ENCODE measurements at places on chromosomes 4 and X.

- no peak overlapping the region for H3K4me3 ChIP-seq
- DNase-seq, result no peak
- H3K4me1 ChIP-seq, result no peaks in the 10 kb centered on the region
- no peaks in the 10 kb centered on the region for H3K27me3 ChIP-seq
Observed at GRCh38 chr4:165048170-165048569, 5.5 kb upstream of the TRIM75 start.

GRCh38 chr4:130703211-130703935 is 1607.4 kb downstream of the C4orf33 start:
- no peak for DNase-seq
- H3K4me3 ChIP-seq, result no peak overlapping the region
- no peaks in the 10 kb centered on the region for H3K27me3 ChIP-seq

- peak; percentile 29 for DNase-seq
- peaks cover 39% of the 10 kb centered on the region for H3K4me1 ChIP-seq
- peaks cover 26% of the 10 kb centered on the region for H3K36me3 ChIP-seq
Observed at GRCh38 chrX:154019633-154020528, at the start of gene IRAK1. IRAK1 (minus strand) TSS chrX:154019902; CDS start chrX:154019812, 90 bp downstream.

DNA sequence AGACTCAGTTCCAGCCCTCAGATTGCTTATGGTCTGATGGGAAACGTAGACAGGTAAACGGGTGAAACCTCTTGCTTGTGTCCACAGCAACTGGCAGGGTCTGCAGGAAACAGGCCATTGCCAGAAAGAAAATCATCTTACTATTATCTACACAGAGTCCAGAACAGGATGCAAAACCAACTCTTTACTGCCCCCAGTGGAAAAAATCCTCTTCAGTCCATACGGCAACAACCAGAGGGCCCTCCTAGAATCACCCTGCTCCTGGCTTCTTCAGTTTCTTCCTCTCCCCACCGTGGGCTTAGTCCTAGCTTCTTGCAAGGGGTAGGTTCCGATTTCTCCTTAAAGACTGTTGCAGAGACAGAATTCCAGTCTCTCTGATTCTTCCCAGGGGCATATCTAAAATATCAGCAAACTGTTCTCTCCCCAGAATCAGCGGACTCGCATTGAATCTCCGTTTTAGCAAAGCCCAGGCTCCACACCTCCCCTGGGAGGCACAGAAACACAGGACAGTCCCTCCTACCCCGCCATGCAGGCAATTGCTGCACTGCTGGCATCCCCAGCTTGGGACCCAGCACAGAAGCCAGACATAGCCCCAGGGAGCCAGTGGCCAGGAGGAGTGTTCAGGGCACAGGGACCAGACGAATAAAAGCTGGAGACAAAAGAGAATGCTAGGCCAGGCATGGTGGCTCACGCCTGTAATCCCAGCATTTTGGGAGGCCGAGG is 41.0 kb upstream of the SH3RF1 start:
- no peak overlapping the region for H3K27ac ChIP-seq
- no peaks in the 10 kb centered on the region for H3K27me3 ChIP-seq
- no peak overlapping the region for H3K4me3 ChIP-seq
- no peaks in the 10 kb centered on the region for H3K36me3 ChIP-seq
- H3K4me1 ChIP-seq, result no peaks in the 10 kb centered on the region

- no peaks in the 10 kb centered on the region for H3K27me3 ChIP-seq
- H3K4me1 ChIP-seq, result no peaks in the 10 kb centered on the region
- no peak for DNase-seq
- no peaks in the 10 kb centered on the region for H3K36me3 ChIP-seq
- H3K27ac ChIP-seq, result no peak overlapping the region
- H3K4me3 ChIP-seq, result no peak overlapping the region
Observed at GRCh38 chr4:107192601-107193000, 156.5 kb upstream of the DKK2 start.

- H3K4me1 ChIP-seq, result peaks cover 10% of the 10 kb centered on the region
- H3K27me3 ChIP-seq, result no peaks in the 10 kb centered on the region
- H3K4me3 ChIP-seq, result peak within 1 kb of the TSS; percentile 58
- H3K27ac ChIP-seq, result no peak within 1 kb of the TSS
- DNase-seq, result no peak
Observed at GRCh38 chrX:18354369-18355223, at the start of gene SCML2. SCML2 (minus strand) TSS chrX:18354688; CDS start chrX:18334071, 20,617 bp downstream.

GRCh38 chr4:112523008-112523721 is 7.2 kb upstream of the NEUROG2 start:
- no peaks in the 10 kb centered on the region for H3K36me3 ChIP-seq
- peak; percentile 25 for DNase-seq
- peaks cover 56% of the 10 kb centered on the region for H3K27me3 ChIP-seq
- H3K27ac ChIP-seq, result no peak overlapping the region
- peaks cover 35% of the 10 kb centered on the region for H3K4me1 ChIP-seq

DNA sequence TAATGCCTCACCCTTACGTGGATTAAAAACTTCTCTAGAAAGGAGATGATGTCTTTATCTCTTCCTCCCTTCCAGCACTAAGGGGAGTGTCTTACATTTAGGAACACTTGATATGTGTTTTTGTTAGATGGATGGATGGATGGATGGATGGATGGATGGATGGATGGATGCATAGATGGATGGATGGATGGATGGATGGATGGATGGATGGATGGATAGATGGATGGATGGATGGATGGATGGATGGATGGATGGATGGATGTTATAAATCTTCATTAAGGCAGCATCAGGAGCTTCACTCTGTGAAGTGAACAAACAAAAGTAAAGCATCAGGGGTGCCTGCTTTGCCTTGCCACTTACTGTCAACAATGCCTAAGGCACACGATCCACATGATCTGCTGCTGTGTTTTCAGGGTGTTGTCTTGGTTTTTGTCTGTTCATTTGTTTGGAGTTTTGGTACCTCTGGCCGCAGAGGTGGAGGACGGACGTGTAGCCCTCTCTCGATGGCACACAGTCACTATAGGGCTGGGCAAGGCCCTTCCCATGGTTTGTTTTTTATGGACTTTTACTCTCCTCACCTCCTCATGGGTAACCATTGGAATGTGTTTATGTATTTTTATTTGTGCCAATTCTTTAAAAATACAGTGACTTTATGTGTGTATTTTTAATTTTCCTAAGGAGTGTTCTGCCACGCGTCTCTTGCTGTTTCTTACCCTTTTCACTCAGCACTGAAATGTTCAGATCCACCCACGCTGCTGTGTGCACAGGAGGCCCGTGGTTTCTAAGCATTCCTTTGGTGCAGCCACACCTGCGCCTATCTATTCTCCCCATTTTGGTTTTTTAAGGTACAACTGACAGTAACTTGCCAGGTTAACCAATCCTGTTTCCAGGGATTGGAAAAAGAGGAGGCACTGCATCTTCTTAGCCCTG is 91.8 kb upstream of the ENPP6 start:
- no peak overlapping the region for H3K4me3 ChIP-seq
- H3K27me3 ChIP-seq, result no peaks in the 10 kb centered on the region
- no peak for DNase-seq
- H3K4me1 ChIP-seq, result peaks cover 21% of the 10 kb centered on the region
- H3K27ac ChIP-seq, result no peak overlapping the region
- no peaks in the 10 kb centered on the region for H3K36me3 ChIP-seq

DNA sequence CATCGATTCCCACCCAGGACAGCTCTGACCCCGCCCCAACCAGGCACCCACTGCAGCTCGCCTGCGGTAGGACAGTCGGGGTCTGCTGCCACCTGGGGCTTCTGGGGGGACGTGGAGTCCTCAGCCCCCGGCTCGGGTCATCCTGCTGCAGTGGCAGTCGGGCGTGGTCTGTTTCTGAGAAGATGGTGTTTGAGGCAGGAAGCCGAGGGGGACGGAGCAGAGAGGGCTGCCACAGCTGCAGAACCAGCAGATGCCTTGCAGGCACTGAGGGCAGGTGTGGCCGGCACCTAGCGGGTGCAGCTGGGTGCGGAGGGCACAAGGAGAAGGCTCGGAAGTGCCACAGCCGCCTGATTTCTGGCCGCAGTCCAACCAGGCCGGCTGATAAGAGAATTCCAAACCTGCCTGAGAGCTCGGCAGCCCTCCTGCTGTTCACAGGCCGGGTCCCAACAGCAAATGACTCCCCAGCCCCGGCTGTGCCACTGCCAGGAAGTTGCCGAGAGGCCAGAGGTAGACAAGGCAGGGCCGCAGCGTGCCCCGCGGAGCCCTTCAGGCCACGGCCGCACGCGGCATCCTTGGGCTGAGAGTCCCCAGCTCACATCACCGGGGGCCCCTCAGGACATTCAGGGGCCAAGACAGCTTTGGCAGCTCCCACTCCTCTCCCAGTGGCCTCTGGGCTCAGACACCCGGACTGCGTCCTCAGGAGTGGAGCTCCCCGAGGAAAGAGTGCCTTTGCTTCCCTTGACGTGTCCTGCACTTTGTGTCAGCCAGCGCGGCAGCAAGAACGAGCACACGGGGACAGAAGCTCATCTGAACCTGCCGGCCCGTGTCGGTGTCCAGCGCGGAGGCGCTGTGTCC is 9.4 kb upstream of the CPLX1 start:
- no peak for DNase-seq
- no peak overlapping the region for H3K4me3 ChIP-seq
- no peaks in the 10 kb centered on the region for H3K36me3 ChIP-seq

DNA sequence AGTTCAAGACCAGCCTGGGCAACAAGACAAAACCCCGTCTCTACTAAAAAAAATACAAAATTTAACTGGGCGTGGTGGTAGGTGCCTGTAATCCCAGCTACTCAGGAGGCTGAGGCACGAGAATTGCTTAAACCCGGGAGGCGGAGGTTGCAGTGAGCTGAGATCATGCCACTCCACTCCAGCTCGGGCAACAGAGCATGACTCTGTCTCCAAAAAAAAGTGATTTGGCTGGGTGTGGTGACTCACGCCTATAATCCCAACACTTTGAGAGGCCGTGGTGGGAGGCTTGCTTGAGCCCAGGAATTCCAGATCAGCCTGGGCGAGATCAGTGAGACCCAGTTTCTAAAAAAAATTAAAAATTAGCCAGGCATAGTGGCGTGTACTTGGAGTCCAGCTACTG is 4.1 kb downstream of the OPHN1 start:
- H3K4me3 ChIP-seq, result no peak overlapping the region
- no peak overlapping the region for H3K27ac ChIP-seq
- DNase-seq, result no peak
- H3K4me1 ChIP-seq, result peaks cover 11% of the 10 kb centered on the region
- peaks cover 25% of the 10 kb centered on the region for H3K27me3 ChIP-seq

DNA sequence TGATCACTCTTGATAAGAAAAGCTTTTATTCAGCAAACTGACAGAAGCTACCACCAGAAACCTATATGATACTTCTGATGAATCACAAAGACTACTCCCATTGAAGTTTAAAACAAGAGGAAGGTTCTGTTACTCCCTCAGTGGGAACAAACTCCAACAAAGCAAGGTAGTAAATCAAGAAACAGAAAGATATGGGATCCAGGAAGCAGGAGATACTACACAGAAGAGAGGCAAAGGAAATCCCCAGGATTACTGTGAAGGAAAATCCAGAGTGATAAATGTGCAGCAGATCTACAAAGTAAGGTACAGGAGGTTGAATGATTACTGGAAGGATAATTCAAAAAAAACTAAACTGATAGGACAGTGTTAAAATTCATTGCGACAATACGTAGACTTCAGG is 222.4 kb downstream of the HHIP start:
- no peaks in the 10 kb centered on the region for H3K27me3 ChIP-seq
- no peak for DNase-seq
- H3K4me3 ChIP-seq, result no peak overlapping the region
- H3K27ac ChIP-seq, result no peak overlapping the region
- H3K4me1 ChIP-seq, result no peaks in the 10 kb centered on the region

DNA sequence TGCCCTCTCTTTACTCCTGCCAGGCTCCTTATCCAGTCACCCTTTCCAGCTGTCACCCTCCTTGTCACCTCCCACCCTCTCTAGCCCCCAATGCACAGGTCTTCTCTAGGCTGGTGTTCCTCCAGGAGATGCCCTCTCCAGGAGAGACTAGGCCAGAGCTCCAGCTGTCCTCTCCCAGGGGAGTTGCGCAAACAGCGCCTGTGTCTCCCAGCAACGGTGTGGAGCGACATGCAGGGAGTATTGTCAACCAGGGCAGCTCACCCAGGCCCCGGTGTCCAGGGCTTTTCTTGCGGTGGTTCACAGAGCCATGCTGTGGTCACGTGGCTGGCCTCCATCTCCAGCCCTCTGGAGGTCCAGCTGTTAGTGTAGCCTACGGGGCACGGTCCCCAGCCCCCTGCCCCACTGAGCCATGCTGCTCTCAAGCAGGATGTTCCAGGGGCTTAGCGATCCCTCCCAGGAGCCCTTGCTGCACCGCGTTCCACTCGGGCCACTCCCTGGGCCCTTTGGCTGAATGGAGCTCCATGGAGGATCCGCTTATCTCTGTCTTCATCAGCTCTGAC is 34.8 kb downstream of the CCNQ start:
- DNase-seq, result no peak
- no peak overlapping the region for H3K27ac ChIP-seq
- no peaks in the 10 kb centered on the region for H3K36me3 ChIP-seq
- H3K4me1 ChIP-seq, result no peaks in the 10 kb centered on the region
- no peaks in the 10 kb centered on the region for H3K27me3 ChIP-seq

DNA sequence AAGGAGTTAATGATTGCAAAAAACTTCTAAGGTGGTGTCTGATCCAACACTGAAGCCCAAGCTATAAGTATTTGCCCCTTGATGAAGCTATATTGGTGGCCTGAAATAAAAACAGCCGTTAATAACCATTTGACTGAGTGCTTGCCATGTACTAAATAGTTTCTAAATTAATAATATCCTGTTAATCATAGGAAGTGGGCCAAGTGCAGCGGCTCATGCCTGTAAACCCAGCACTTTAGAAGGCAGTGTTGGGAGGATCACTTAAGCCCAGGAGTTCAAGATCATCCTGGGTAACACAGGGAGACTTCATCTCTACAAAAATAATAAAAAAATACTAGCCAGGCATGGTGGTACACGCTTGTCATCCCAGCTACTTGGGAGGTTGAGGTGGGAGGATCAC is 8.3 kb downstream of the NDP start:
- H3K27me3 ChIP-seq, result no peaks in the 10 kb centered on the region
- no peaks in the 10 kb centered on the region for H3K4me1 ChIP-seq
- no peaks in the 10 kb centered on the region for H3K36me3 ChIP-seq
- no peak overlapping the region for H3K4me3 ChIP-seq
- H3K27ac ChIP-seq, result no peak overlapping the region

- no peak for DNase-seq
- no peaks in the 10 kb centered on the region for H3K27me3 ChIP-seq
- no peaks in the 10 kb centered on the region for H3K4me1 ChIP-seq
- no peak overlapping the region for H3K4me3 ChIP-seq
- no peak overlapping the region for H3K27ac ChIP-seq
Observed at GRCh38 chrX:40844471-40844870, 109.1 kb upstream of the MED14 start.

DNA sequence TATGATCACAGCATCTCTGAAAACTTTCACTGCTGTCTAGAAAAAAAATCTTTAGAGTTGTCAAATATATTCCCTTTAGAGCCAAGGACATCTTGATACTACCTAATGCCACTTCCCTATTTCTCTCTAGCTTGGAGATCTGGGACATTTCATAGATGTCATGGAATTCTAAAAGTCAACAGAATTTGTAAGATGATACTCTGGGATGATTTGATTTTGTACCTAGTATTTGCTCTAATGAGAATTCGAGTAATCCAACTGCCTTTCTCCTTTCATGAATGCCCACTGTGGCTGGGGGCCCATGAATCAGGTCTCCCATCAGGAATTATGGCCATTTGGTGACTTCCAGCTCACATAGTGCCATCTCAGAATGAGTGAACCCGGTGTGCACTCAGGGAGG is 73.2 kb downstream of the NHS start:
- H3K36me3 ChIP-seq, result no peaks in the 10 kb centered on the region
- no peak overlapping the region for H3K4me3 ChIP-seq
- H3K4me1 ChIP-seq, result no peaks in the 10 kb centered on the region
- H3K27ac ChIP-seq, result no peak overlapping the region
- no peak for DNase-seq
